ENCODE measurements at places on chromosomes 12 and 14.

- no peak for DNase-seq
These were observed 2.3 kb downstream of the OTUB2 start for GRCh38 chr14:94028450-94028826.

- no peak for DNase-seq
These were observed 53.1 kb downstream of the PPP1R36 start for GRCh38 chr14:64602826-64603225.

- no peak for DNase-seq
These were observed 7.5 kb upstream of the CDCA4 start for GRCh38 chr14:105028251-105028927.

GRCh38 chr12:16175840-16176239 lies 101.6 kb downstream of the SLC15A5 start:
- no peak for DNase-seq

GRCh38 chr12:124490584-124491305 lies 76.7 kb downstream of the NCOR2 start:
- DNase-seq, result no peak

GRCh38 chr12:24979976-24980730 lies 31.3 kb upstream of the BCAT1 start:
- no peak for DNase-seq

- no peak for DNase-seq
These were observed 29.9 kb upstream of the RIC8B start for GRCh38 chr12:106744600-106744999.

All from stimulated activated CD8-positive, alpha-beta memory T cell treated with anti-CD3 and anti-CD28 coated beads, Interleukin-4, amount 100 ng/mL, for 1 hour (primary cell).